ENCODE measurements at places on chromosomes 11 and 22. TPM values are rescaled to one million over a fixed set of nuclear protein-coding genes. Genes with fewer than 3 reads are reported as not detected.

GRCh38 chr11:28542561-28542960 lies 434.4 kb downstream of the METTL15 start:
- no peak for DNase-seq

GRCh38 chr22:35761037-35761436 lies 43.4 kb downstream of the APOL5 start:
- peak; percentile 26 for DNase-seq

GRCh38 chr11:83438438-83438837 lies 152.3 kb upstream of the CCDC90B start:
- no peak for DNase-seq

DNA sequence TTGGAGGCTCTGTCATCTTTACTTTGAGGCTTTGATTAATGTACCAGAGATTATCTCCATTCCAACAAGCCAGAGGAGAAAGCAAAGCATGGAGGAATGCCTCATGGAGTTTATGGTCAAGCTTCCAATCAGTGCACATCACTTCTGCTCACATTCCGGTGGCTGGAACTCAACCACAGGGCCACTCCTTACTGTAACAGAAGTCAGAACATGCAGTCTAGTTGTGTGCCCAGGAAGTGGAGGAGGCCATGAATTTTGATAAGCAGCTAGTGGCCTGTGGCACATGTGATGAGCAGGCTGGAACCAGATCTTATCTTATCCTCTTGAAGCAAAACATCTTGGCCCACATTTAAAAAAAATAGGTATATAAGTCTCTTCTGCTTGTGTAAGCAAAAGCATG lies 258.9 kb upstream of the ARHGAP20 start:
- DNase-seq: peak; percentile 93

CD3G gene
- not detected for total RNA-seq

Data from fibroblast of villous mesenchyme (primary cell).